Activated T-cell treated with anti-CD3 and anti-CD28 coated beads, Interleukin-2, amount 50 U/mL, for 72 hours (primary cell): ENCODE measurements at places on chromosomes 1 and 21.

DNA sequence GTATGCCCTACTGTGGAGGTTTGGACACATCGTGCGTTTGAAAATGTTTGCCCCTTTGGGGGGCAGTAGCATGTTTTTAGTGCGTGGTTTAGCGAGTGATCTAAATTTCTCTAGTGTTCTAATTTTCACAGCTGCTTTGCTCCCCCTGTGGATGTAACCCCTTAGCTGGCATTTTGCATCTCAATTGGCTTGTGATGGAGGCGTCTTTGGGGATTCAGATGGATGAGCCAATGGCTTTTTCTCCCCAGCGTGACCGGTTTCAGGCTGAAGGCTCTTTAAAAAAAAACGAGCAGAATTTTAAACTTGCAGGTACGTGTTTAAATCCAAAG is 836 bp downstream of the CDC7 start:
- DNase-seq, result no peak

DNA sequence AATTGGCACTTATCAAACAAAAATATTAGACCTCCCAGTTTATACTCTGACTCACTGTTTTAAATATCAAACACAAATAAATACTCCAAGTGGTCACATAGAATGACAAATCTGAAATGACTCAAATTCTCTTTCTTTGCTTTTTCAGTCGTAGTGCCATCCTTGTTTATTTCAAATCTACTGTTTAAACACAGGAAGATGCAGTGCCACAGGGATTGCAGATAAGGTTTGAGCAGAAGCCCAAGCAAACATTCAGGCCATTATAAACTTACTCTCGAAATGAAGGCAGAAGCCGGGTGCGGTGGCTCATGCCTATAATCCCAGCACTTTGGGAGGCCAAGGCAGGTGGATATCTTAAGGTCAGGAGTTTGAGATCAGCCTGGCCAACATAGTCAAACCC is 255.4 kb upstream of the PLXNA2 start:
- no peak for DNase-seq

DNA sequence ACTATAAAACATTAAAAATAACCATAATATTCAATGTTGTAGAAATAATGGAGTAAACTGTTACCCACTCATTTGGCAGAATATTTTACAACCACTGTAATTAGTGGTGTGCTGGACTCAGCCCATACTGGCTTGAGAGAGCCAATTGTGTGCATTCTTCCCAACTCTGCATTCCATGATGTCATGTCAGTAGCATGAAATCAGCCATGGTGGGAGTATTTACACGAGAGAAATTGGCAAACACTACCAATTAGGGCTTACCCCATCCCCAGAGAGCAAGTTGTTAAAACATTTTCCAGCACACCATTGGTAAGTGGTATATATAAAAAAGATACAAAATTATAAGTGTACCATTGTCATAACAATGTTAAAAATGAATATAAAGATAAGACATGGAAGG is 19.1 kb upstream of the QSOX1 start:
- DNase-seq, result no peak

- no peak for DNase-seq
Measured at GRCh38 chr1:222749927-222750326, 12.9 kb downstream of the FAM177B start.

- no peak for DNase-seq
Measured at GRCh38 chr21:41228006-41228370, 60.0 kb downstream of the BACE2 start.

GRCh38 chr1:119660253-119661083 is 12.4 kb upstream of the ZNF697 start:
- no peak for DNase-seq

DNA sequence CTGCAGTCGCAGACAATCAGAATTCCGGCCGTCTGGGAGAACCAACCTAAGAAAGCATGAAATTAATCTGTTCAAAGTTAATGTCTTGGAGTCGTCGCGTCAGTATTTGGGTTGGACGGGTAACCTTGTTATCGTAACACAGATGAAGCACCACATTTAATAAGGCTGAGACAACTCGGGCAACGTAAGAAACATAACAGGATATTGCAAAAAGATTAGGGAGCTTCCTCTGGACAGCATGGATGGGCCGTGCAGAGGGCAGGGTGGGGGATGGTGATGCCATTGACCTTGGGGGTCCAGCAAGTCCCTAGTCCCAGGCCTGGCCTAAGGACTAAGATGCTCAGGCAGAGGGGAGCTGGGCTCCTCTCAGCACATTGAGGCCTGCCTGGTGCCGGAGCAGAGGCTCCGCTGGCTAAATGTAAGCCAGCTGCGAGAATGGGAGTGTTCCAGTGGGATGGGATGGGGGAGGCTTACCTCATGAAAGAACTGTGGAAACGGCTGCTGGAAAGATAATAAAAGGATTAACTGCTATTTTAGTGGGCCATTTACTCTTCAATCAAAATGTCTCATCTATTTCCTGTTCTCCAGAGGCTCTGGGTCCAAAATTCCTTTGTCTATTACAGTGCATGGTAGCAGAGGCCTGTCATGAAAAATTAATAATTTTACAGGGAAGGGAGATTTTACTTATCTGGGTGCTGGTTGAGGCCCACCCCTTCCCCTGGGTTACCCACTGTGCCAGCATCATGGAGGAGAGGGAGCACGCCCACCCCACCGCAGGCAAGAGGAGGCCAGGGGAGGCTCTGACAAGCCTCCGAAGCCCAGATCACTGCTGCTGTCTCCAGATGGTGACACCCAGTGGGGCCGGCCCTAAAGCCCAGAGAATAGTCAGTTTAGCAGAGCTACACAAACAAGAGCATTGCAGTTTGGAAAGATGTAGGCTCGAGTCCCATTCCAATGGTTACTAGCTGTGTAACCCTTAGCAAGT is 131.6 kb downstream of the DMRTB1 start:
- no peak for DNase-seq

DNA sequence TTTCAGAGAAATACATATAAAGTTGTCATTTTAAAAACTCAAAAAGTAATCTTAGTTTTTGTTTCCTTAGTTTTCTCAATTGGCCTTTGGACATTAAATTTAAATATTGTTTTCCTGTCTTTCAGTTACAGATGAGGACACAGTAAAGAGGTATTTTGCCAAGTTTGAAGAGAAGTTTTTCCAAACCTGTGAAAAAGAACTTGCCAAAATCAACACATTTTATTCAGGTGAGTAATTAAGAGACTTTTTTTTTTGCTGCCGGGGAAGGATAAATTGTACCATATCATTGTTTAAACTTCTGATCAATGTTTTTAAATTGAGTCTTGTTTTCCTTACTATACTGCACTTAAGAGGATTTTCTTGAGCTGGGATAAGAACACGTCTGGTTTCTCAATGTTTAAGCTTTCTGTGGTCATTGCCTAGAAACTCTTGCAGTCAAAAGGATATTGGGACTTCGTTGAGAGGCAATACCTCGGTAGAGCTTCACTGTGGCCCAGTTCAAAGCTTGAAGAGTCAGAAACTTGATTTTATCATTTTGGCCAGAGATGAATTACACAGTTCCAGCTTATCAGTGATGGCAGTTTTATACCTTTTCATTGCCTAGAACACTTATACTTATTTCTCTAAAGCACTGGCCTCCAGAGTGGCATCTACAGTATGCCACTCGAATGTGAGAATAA is 124.9 kb upstream of the KIAA1614 start:
- no peak for DNase-seq

DNA sequence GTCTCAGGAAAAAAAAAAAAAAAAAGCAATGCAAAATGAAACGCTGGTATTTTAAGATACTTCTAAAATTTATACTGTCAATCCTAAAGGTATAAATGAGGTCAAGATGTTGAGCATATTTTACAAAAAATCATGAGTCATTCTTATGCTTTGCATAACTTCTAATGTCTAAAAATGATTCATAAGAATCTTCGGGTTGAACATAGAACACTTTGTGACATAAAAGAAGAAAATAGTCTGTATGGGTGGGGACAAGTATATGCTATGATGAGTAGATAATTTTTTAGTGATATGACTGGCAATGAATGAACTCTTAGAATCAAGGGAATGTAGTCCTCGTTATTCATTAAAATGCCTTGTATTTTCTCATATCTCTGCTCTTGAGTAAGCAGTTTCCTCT is 416.9 kb upstream of the USP24 start:
- DNase-seq, result no peak

- peak; percentile 53 for DNase-seq
Measured at GRCh38 chr1:23108918-23109533, 59.6 kb downstream of the LUZP1 start.

GRCh38 chr1:170305777-170306512 is 160.2 kb downstream of the NTMT2 start:
- no peak for DNase-seq

DNA sequence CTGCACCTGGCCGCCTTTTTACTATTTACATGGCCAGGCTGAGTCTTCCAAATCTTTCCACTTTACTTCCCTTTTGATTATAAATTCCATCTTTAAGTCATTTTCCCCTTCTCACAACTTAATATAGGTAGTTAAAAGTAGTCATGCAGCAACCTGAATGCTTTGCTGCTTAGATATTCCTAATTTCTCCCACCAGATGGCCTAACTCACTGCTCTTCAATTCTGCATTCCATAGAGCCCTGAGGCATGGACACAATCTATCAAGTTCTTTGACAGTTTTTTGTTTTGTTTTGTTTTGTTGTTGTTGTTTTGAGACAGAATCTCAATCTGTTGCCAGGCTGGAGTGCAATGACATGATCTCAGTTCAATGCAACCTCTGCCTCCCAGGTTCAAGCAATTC is 21.7 kb upstream of the FAAH start:
- no peak for DNase-seq

- DNase-seq, result no peak
Measured at GRCh38 chr1:220791956-220792355, 5.2 kb downstream of the MTARC1 start.

DNA sequence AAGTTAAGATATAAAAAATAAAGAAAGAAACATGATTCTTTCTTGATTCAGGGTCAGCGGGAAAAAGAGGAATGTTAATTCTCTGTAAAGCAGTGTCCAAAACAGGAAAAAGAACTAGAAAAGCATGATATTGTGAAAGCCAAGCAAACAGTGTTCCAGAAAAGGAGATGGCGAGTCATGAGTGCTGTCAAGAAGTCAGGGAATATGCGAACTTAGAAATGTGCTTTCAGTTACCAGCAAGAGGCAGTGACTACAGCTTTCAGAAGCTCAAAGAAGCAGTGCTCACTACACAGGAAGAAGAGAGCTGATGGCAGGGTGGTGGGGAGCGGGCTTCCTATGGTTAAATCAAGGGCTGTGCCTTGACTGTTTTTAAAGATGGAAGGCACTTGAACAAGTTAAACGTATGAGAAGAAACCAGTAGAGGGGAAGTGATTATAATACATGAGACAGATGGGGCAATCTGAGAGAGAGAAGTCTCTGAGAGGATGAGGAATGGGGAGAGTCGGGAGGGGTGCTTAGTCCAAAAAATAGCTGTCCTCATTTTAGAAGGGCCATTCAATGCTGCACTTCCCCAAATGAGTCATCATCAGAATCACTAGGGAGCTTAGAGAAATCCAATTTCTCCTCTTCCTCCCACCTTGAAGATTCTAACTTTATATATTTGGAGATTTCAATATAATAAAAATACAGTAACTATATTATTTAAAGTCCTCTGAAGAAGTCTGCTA is 90.4 kb downstream of the KCNK1 start:
- no peak for DNase-seq

GRCh38 chr1:19209439-19209989 is 552 bp downstream of the UBR4 start:
- peak; percentile 79 for DNase-seq

- DNase-seq, result no peak
Measured at GRCh38 chr1:160883581-160884513, 1.1 kb downstream of the ITLN1 start.

DNA sequence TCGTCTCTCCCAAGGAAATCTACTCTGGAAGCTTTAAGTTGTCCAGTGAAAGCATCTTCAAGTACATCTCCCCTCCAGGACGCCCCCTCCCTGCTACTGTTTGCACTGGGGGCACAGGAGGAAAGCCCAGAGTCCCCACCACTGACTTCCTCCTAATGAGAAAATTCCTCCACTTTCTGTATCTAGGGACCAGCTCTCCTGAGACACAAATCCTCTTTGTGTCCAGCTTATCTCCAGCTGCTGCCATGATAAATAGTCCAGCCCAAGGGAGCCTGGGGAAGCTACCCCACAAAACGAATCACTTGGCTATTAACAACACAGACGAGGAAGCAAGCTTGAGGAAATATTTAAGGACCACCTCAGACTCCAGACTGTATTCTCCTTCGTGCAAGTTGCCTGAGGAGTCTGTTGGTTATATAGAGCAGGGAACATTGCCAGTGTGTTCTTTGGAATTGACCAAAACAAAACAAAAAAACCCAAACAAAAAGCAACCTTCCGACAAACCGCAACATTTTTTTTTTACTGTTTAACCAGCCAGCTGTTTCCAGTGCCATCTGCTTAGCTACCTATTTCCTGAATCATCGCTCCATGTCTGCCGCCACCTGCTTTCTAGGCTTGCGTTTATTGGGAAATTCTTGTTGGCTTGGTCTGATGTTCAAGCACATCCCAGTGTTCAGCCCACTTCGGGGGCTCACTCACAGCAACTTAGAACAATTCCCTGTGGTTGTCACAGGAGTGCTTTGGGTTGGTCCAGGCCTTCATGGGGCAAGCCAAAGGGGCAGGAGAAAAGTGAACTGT is 7.7 kb downstream of the C1orf226 start:
- no peak for DNase-seq

DNA sequence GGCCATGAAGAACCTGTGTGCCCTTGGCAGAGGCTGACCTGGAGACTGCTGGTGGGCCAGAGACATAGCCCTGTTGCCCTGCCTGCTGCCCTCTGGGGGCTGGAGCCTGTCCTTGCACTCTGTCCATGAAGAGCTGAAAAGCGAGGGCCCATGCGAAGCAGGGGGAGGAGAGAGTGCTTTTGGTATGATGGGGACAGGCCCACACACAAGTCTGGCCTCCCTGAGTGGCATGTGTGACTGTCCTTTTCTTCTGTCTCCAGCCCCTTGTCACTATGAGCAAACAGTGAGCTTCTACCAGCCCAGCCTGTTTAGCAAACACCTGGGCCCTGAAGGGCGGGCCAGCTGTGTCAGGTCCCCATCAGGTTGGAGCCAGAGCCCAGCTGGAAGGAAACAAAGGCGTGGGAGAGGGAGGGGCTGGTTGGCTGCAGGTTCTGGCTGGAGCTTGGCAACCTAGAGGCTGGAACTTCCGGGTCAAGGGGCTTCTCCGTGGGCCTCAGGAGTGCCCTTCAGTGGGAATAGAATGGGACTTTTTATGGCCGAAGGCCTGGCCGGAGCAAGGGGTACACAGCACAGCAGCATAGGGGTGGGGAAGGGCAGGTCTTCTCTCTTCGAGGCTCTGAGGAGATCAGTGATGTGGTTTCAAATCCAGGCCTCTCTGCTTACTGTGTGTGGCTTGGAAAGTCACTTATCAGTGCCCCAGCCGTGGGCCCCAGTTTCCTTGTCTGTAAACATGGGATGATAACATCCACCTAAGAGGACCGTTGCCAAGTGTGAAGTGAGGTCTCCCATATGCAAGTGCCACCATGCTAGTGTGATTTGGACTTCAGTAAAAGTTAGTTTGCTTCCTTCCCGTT is 14.3 kb downstream of the QSOX1 start:
- peak; percentile 31 for DNase-seq
